Stimulated activated CD8-positive, alpha-beta memory T cell treated with anti-CD3 and anti-CD28 coated beads, Interleukin-4, amount 100 ng/mL, for 4 hours (primary cell): ENCODE measurements at places on chromosomes 5 and 9.

GRCh38 chr9:93591301-93592007 lies 15.1 kb downstream of the PHF2 start:
- DNase-seq = no peak

GRCh38 chr5:180401229-180401907 lies 48.2 kb upstream of the GFPT2 start:
- no peak for DNase-seq

- no peak for DNase-seq
Observed at GRCh38 chr5:149423794-149424268, 44.7 kb upstream of the IL17B start.

- DNase-seq = no peak
Observed at GRCh38 chr5:98776066-98776705, 2.7 kb downstream of the RGMB start.

DNA sequence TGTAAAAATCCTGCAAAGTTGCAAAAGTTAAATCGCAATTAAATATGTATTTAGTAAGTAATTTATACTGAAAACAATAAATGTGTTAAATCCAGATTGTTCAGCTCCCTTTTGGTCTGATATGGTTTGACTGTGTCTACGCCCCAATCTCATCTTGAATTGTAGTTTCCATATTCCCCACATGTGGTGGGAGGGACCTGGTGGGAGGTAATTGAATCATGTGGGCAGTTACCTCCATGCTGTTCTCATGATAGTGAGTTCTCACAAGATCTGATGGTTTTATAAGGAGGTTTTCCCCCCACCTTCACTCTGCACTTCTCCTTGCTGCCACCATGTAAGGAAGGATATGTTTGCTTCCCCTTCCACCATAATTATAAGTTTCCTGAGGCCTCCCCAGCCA lies 140.0 kb downstream of the CDH6 start:
- no peak for DNase-seq

GRCh38 chr9:100933656-100934055 lies 94.9 kb upstream of the PLPPR1 start:
- DNase-seq = no peak

- DNase-seq = no peak
Observed at GRCh38 chr9:90842996-90843395, 41.4 kb downstream of the SYK start.

GRCh38 chr9:89613912-89614892 lies 9.4 kb downstream of the GADD45G start:
- DNase-seq = no peak

GRCh38 chr5:138760448-138761110 lies 7.4 kb downstream of the CTNNA1 start:
- DNase-seq = no peak

DNA sequence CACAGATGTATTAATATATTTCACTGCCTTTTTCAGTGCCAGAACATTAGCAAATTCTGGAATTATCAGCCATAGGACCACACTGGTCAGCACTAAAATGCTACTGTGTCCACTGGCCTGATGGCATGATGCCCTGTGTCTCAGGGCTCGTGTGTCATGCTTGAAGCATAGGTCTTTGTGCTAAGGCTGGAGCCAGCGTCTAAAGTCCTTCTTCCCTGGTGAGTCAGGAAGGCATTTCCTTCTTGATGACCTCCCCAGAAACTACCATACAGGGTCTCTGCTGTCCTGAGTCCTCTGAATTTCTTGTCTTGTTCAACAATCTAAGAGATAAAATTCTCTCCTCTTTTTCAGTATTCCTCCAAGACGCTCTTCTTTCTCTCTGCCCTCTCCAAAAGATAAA lies 489.9 kb downstream of the PSAT1 start:
- no peak for DNase-seq

DNA sequence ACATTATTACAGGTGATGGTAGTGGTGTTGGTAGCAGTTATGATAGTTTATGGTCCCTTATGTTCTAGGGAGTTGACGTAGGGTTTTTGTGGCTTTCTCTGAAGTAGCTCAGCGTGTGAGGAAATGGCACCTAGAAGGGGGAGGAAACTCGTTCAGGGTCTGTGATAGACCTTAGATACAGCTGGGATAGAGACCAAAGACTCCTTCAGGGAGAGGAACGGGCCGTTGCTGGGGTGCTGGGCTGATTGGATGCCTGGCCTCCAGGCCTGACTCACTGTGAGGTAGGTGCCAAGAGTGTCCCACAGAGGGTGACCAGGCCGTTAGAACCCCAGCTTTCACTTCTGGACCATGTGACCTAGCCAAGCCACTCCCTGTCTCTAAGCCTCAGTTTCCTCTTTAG lies 96.6 kb downstream of the DAB2IP start:
- no peak for DNase-seq

DNA sequence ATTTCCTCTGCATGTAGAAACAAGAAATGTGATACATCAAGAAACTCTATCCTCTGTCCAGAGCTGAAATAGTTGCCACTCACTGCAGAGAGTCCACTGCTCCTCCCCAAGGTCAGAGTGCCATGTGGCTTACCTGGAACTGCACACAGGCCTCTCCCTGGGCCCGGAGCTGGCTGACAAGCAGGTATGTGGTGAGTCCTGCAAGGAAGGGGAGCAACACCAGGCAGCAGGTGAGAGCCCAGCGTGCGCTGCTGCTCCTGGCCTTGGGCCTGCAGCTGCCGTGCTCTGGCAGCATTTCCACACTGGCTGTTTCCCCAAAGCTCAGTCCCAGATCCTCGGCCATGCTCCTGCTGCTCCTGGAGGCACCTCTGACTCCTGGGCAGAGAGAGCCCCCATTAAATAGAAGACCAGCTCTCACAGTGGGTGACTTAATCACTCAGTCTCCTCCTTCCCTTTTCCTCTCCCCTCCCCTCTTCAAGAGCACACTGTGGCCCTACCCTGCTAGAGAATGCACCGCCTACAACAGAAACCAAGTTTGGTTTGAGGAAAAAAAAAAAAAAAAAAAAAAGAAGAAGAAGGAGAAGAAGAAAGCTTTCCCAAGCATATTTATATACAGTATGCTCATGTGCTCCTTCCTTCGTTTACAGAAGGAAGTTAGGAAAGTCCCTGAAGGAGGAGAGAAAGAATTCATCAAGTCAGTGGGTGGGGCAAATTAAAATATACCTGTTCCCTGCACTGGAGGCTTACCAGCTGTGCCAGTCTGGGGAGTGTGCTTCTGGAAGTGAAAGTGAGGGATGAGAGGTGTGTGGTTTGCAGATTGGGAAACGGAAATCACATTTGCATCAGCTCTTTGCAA lies at the start of gene TNFSF15:
TNFSF15 (minus strand) TSS at position 370 of the 856 bp plus-strand sequence; CDS start at position 343, 27 bp downstream.
- DNase-seq = no peak

GRCh38 chr9:124602632-124603031 lies 95.4 kb upstream of the NR5A1 start:
- no peak for DNase-seq

DNA sequence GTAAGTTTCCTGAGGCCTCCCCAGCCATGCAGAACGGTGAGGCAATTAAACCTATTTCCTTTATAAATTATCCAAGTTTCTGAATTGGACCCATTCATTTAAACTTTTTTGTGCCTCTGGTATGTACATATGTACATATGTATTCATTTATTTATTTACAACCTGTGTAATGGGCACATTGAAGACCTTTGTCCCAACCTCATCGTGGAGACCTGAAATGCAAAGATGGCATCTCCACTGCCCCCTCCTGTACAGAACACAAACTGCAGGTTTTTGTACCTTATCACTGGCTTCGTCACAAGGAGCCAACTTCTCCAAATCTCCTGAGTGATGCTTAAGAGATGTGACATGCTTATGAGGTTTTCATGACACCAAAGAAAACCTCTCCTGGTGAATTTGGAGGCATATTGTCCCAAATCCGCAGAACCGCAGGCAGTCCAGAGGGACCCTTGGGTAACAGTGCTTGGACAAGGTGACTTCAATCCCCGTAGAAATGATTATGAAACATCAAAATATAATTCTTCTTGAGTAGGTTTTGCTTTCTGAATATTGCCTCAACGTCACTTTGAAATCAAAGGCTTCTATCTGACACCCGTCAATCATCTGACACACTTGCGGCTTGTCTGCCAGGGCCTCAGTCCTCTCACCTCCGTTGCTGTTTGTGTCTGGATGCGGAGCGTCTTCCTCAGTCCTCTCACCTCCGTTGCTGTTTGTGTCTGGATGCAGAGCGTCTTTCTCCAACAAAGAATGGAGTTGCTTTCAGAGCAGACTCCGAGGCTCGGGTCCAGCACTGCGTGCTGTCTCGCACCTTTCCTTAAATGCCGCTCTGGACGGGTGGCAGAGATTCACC lies 135.0 kb upstream of the IRX4 start:
- DNase-seq = no peak

DNA sequence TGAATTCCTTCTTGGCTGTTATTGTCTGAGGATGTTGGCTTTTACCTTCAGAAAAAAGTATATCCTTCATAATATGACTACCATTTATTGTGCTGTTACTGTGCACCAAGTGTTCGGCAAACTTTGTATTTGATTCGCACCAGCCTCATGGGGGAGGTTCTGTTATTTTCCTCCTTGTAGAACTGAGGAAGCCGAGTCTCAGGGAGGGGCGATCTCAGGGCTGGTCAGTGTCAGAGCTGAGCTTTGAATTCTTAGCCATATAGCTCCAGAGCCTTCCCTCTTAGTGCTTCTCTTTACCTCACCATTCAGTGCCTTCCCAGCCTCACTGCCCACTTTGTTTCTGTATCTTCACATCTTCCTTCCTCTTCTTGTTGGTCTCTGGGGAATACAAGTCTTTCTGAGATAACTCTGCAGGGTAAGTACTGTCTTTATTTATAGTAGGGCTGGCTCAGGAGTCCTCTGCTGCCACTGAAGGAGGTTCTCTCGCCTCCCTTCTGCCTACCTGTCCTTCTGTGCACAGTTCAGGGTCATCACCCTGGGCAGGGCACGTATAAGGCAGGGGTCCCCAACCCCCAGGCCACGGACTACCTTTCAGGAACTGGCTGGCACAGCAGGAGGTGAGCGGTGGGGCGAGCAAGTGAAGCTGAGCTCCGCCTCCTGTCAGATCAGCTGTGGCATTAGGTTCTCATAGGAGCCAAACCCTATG lies 48.4 kb downstream of the GALNT10 start:
- DNase-seq = no peak

DNA sequence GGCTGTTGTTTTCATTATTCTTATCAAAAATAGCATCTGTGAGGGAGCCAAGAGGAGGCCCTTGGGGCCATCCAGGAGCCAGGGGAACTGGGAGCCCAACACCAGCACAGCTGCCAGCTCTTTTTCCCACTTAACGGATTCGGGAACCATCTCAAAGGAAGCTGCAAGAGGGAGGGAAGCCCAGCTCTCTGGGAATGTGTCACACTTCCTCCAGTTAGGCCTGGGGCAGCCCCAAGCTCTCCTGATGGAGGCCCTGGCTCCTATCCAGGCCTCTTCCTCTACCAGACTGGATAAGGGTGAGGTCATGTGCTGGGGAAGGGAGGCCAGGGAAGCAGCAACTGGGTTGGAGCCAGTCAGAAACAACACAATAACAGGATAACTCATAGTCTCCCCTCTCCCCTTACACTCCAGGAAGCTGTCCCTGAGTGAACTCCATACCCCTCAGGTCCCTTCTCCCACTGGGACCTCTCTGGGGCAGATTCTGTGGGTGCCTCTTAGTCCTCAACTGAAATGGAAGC lies 12.7 kb downstream of the CSF2 start:
- DNase-seq = no peak

GRCh38 chr9:13524245-13524644 lies 244.8 kb upstream of the MPDZ start:
- no peak for DNase-seq

DNA sequence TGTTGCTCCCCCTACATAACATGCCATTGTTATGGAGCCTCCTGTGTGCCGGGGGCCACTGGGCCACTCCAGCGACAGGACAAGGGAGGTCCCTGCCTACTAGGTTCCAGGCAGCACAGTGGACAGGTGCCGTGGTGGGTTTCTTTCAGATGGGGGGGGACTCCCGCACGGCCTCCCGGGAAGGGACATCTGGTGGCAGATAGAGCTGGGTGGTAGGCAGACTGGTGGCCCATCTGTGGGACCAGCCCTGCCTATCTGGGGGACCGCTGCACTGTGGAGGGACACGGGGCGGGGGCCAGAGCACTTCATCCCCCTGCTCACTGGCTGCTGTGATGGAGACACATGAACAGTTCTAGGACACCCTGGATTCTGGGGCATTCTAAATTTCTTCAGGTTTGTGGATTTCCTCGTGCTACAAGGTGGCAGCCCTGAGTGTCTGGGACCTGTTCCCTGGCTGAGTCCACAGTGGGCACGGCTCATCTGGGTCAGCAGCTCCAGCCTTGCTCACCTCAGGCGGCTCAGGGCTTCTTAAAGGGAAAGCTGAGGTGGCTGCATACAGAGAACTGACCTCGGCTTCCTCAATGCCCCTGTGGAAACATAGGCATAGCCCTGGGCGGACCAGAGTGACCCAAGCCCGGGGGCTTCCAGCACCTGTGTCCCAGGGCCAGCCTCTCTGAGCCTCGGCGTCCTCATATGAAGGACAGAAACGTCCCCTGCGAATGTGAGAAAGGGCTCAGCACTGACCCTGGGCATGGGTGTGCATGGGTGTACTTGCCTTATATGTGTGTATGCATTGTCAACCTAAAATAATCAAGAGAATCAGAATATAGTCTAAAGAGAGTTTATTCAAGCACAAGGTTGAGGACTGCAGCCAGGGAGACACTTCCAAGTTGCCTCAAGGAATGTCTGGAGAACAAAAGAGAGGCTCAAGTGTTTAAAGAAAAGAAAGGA lies 22.5 kb downstream of the FGD3 start:
- no peak for DNase-seq

- DNase-seq = no peak
Observed at GRCh38 chr5:74433896-74434829, 206.4 kb downstream of the ENC1 start.

- no peak for DNase-seq
Observed at GRCh38 chr5:62938927-62939326, 360.3 kb downstream of the LRRC70 start.

GRCh38 chr5:151315998-151316597 lies 12.5 kb upstream of the SLC36A3 start:
- no peak for DNase-seq
